Endodermal cell (in vitro differentiated cells): ENCODE measurements at places on chromosomes 16 and 17.

DNA sequence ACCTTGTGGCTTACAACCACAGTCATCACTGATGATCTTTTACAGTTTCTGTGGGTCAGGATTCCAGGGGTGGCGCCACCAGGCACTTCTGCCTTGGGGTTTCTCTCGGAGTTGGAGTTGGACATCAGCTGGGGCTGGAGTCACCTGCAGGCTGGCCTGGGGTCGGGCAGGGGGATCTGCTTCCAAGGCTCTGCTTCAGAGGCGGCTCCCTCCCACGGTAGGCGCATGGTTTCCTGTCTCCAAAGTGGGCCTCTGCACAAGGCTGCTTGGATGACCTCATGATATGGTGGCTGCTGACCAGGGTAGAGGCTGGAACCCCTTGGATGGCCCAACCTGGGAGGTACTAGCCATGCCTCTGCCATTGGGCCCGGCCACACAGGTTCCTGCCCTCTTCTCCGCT is 170.6 kb upstream of the CIBAR2 start:
- DNase-seq: no peak

DNA sequence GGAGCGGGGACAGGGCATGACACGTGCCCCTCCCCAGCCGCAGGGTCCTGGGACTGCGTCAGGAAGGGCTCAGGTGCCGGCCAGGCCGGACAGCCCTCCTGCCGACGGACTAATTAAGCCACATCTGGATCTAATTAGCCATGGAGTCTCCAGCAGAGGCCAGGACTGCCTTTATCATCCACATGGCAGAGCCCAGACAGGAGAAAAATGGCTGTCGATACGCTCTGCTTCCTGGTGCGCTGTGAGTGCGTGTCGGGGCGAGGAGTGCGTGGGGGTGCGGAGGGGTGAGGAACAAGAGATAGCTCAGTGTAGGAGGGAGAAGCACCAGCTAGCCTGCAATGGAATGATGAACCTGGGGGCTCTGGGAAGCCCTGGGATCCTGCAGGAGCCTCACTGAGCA is 218.8 kb downstream of the IRF8 start:
- no peak for DNase-seq

DNA sequence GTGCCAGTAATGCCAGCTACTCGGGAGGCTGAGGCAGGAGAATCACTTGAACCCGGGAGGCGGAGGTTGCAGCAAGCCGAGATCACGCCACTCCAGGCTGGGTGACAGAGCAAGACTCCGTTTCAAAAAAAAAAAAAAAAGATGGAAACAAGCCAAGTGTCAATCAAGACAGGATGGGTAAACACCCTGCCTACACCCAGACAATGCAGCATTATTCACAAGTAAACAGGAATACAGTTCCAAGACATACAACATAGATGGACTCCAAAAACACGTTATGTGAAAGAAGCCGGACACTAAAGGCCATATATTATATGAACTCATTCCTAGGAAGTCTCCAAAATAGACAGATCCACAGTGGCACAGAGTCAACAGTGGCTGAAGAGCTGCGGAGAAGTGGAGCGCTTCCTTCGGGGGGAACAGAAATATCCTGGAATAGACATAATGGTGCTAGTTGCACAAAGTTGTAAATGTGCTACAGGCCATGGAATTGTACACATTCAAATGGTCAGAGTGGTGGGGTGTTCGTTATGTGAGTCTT is 33.9 kb downstream of the ANKRD11 start:
- DNase-seq: no peak

GRCh38 chr17:33297643-33298042 is 4.5 kb upstream of the ASIC2 start:
- no peak for DNase-seq

- DNase-seq: no peak
Measured at GRCh38 chr16:50463581-50464324, 84.4 kb upstream of the NKD1 start.

DNA sequence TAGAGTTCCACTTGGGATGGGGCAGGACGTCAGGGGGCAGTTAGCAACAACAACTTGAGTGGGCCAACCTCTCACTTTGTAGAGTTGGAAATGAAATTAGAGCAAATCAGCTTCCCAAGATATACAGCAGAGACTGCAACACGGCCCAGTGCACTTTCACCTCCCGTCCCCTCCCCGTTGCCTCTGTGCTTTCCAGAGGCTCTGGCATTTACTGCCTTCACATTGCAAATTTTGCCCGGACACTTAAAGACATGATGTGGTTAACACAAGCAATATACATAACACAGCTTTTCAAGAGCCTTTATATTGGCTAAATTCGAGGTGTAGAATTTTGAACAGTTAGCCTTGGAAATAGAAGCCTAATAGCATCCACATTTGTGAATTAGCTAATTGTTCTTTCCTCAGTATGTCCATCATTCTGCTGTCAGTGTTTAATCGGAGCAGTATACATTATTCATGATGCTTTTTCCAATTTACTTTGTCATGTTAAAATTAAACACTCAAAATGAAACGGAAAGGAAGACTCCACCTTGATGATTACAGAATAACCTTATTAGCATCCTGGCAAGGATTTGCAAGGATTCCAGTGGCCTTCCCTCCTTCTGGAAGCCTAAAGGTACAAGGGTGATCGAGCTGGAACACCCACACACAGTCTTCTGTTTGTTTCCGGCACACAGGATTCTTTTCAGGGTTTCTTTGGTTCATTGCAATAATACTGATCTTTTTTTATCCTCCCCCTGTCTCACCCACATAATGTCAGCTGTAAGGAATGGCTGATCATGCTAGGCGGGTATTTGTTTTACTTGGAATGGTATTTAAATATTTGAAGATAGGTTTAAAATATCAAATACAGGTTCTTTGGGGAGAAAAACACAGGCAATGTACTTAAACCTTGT is 190.9 kb upstream of the CACNG5 start:
- DNase-seq: no peak

DNA sequence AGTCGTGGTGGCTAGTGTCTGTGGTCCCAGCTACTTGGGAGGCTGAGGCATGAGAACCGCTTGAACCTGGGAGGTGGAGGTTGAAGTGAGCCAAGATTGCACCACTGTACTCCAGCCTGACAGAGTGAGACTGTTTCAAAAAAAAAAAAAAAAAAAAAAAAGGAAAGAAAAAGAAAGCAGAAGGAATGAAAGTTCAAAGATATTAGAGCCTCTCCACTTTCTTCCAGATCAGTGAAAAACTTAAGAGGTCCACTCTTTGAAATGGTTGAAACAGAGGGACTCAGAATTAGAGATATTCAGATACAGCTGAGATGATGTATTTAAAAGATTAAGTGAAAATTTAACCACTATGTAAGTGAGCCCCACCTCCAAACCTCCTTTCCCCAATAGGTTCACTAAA is 16.8 kb downstream of the MED13 start:
- DNase-seq: no peak

DNA sequence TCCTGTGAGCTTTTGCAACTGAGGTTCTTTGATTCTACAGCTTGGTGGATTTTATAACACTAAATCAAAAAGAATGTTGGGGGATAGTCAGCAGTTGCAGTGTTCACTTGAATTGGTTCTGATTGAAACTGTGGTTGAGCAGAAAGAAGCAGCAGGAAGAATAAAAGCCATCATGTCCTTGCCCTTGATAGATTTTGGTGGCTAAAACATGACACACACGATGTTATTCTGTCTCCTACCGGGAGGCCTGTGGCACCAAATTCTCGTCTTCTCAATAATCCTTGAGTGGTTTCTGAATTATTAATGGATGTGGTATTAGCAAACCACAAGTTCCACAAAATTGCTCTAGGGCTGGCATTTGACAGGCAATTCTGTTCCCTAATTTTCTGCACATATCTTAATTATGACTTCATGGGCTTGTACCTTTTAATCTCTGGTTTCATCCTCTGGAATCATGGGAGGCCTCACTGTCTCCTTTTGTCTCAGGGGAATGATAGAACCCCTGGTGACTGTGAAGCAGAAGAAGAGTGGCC is 338.2 kb downstream of the SNX29 start:
- DNase-seq: no peak

DNA sequence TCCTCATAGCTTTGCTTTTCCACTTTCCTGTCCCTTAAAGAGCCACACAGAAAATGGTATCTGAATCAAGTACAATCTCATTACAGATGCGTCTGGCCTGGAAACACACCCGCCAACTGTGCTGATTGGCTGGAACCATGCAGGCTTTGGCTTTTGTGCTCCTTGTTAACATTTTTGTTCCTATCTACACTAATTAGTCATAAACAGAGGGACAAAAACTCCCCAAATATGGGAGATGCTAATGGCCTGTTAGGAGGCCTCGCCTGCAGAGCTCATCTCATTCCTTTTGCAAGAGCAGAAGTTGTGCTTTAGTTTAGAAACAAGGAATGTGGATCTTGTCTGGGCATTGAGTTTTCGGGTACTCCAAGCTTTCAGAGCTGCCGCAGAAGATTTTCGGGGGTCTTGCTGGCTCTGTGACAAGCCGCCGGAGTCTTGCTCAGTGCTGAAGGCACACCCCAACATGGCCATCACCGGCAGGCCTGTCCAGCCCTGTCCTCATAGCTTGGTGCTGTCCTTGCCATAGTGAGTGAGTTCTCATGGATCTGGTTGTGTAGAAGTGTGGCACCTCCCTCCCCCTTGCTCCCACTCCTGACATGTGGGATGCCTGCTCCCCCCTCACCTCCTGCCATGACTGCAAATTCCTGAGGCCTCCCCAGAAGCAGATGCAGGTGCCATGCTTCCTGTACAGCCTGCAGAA is 69.8 kb downstream of the METRNL start:
- peak; percentile 40 for DNase-seq

DNA sequence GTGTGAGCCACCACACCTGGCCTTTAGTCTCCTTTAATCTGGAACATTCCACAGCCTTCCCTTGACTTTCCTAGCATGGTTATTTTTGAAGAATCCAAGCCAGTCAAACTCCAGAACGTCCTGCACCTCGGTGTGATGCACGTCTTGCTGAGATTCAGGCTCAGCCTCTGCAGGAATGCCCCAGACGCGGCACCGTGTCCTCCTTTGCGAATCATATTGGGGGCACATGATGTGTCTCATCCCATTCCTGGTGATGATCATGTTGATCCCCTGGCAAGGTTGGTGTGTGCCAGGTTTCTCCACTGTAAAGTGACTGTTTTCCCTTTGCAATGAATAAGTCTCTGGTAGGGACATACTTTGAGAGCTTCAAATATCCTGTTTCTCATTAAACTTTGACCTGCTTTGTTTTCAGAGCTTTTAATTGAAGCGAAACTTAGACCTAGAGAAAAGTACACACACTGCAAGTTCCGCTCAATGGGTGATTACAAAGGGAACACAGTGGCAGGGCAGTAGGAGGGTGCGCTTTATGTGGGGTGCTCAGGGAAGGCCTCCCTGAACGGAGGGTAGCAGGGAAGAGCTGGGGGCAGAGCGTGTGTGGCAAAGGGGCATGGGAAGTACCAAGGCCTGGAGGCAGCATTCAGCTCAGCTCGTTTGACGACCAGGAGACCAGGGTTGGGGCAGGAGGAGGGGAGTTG is 9.6 kb upstream of the ATP2C2 start:
- no peak for DNase-seq
